ENCODE measurements at places on chromosomes 13 and 19.

DNA sequence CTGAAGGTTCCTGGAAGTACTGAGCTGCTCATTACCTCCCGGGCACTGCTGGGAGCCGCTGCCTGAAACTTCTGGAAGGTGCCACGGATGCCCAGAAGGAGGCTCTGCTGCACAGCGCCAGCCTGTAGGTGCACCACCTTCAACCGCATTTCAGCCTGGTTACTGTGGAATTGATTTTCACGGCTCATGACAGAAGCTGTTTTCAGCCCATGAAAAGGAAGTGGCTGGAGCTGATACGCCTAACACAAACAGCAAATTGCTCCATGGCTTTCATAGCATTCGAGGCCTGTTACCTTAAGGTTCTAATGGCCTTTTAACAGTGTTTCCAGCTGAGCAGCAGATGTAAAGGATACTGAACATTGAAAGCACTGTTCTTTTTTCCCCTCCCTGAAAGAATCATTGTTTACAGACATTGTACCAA is 22.0 kb downstream of the GPC6 start:
- no peak for DNase-seq

GRCh38 chr19:43332058-43332922 is 21.2 kb upstream of the CD177 start:
- no peak for DNase-seq

DNA sequence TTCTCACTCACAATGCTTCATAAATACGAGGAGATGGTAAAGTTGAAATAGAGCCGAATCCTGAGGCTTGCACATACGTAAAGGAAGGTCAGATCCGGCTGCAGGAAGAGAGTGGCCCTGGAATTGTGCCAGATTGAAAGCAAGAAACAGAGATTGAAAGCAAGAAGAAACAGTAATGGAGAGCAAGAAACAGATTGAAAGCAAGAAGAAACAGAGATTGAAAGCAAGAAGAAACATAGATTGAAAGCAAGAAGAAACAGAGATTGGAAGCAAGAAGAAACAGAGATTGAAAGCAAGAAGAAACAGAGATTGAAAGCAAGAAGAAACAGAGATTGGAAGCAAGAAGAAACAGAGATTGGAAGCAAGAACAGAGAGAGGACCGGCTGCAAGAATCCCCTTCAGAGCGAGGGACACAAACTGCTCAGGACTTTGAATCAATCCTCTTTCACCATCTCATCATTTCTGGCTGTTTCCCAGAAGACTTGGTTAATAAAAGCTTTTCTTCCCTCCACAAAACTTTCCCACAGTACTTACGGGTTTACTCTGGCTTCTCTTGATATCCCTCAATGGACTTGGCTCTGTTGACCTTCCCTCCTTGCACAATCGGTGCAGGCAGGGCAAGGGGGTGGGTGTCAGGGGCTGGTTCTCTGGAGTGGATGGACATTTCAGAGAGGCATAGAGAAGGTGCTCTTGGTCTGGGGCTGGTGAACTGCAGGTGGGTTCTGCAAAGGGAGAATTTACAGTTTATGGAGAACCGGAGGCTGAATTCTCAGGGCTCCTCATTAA is 25.5 kb downstream of the OR7A5 start:
- no peak for DNase-seq

DNA sequence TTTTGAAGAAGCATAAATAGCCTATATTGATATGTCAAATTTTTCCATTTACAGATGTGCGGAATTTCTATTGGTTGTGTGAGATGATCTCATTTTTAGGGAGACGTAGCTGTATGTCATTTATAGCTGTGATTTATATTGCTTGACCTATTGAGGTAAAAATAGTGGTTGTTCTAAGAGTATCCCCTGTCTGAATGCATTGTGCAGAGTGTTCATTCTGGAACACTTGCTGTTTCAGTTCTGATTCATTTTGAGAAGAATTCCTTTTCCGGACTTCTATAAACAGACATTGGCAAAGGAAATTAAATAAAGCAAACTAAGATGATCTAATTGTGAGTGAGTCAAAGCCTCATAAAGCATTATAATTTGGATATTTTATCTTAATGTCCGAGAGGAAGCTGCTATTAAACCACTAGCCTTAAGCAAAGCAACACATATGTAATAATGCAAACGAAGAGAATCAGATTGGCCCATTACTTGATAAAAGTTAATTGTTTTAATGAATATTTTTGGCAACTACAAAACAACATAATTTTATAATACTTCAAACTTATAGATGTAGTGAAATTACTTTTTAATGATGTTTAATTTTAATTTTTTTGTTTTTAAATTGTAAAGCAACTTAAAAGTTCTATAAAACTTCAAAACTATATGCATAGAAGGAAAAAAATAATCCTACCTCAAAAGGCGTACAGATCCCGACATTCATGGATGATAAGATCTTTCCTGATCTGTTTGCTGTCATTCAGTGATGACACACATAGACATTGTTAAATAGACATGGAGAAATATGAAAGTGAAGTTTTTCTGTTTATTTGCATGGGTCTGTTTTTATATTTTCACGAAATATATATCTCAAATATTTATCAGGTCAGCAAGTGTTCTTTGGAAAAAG is 942.6 kb upstream of the SLC10A2 start:
- DNase-seq, result no peak

DNA sequence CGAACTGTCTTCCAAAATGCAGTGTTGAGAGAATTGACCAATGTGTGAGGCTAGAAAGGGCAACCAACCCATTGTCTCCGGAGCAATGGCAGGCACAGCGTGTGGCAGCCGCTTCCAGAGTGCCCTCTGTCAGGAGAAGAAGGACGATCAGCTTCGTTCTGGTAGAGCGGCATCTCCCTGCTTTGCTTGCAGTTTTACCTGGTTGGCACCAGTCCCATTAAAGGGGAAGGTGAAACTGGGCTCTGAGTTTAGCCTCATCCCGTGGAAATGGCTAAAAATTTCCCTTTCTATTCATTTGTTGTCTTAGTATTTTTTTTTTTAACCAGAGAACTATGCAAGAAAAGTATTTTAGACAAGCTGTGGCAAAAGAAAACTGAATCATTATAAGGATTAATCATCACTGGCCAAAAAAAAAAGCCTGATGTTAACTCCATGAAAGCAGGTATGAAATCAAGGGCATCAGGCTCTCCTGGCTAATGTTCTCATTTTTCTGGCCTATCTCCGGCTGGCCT is 81.5 kb upstream of the SLC7A1 start:
- DNase-seq, result no peak

GRCh38 chr19:39996218-39996810 is 546 bp upstream of the ZNF546 start:
- DNase-seq, result no peak

- no peak for DNase-seq
Measured at GRCh38 chr13:37995092-37995491, 125.5 kb upstream of the TRPC4 start.

- no peak for DNase-seq
Measured at GRCh38 chr13:48776401-48776800, 122.7 kb downstream of the CYSLTR2 start.

DNA sequence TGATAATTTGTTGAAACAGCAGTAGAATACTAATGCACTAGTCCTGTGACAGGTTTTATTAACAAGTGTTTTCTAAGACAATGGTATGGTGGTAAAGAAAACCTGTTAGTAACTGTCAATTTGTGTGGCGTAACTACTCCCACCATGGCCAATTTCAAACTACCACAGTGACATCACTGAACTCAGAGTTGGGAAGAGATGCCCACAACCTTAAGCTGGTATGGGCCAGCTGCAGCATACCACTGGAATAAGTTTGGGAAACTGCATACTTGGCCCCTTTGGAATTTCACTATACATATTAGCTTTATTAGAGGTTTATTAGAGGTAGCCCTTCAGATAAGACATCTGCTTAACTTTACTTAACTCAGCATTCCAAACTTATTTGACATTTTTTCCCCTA is 419.4 kb downstream of the NDFIP2 start:
- no peak for DNase-seq

DNA sequence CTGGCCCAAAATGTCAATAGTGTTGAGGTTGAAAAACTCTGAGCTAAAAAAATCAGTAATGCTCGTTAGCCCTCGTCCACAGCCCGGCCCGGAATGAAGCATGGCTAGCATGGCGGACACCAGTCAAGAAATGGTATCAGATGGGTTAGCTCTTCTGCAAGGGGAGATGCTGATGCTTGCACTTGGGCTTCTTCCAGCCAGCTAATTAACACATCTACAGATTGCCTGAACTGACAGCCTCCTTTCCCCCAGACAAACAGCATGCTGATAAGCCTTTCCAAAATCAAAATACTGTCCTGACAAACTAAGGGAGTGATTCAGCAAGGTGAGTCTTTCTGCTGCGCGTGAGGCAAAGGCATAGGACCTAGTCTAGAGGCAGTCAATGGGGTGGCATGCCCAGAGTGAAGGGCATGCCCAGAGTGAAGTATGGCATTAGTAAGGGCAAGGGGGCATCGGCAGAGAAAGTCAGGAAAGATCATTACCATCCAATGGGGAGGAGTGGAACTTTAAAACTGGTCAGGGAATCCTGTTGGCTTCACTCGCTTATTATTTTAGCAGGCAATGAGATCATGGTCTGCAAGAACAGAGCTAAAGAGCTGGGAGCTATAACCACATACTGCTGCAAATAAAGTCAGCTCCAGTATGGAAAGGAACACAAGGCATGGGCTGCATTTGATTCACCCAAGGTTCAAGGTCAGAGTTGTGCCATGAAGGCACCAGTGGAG is 30.2 kb upstream of the UBE2L5 start:
- no peak for DNase-seq

- DNase-seq, result no peak
Measured at GRCh38 chr13:77370888-77371287, 44.0 kb upstream of the MYCBP2 start.

DNA sequence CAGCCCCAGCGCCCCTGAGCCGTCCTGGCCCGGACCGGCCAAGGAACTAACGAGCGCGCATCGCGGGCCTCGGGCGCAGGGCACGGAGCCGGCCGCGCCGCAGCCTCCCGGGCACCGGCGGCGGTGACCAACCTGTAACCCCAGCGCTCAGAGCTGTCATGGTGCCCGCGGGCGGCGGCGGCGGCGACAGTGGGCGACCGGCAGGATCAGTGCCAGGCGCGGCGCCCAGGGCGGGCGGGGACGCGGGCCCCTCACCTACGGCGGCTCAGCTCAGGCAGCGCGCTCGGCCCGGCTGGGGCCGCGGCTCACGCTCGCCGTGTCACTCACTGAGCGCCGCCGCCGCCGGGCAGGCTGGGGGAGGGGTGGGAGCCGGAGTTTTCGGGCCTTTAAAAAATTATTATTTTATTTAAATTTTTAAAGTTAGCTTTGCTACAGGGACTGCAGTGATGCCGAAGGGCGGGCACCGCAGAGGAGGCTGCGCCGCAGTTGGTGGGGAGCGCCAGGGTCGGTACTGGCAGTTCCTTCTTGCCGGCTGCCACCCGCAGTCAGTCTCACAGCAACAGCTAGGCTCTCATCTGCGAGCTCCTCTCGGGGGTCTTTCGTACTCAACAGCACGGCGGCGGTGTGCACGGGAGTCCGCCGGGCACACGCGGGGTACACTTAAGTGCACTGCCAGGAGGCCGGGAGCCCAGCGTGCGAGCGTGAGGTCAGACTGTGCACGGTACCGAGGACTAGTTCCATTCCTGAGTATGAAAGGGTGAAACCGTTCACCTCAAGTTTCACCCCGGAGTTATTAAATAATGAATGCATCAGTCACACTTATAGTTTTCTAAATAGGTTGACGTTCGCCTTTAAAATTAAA is at the start of gene NALCN:
NALCN (minus strand) TSS at position 328 of the 862 bp plus-strand sequence. CDS start 17,382 bp downstream, outside the sequence.
- DNase-seq, result no peak

GRCh38 chr13:111265006-111265700 is 55.3 kb upstream of the TEX29 start:
- DNase-seq, result no peak

- DNase-seq, result no peak
Measured at GRCh38 chr13:70534466-70534865, 426.2 kb upstream of the KLHL1 start.

DNA sequence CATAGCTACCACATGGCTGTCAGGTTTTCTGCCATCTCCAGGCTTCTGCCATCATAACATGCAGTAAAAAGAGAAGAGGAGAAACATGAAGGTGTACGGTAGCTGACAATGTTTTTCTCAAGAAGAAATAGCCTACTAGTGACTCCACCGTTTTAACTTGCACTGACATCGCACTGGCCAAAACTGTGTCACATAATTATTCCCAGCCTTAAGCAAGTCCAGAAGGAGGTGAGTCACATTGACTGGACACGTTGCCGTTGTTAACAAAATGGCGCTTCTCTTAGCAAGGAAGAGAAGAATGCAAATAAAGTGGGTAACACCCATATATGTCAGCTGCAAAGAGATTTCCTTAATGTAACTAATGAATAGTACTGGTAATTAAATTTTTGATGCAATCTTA is 810.4 kb upstream of the SLC10A2 start:
- no peak for DNase-seq

- DNase-seq, result no peak
Measured at GRCh38 chr13:38866649-38867048, 124.0 kb downstream of the STOML3 start.

DNA sequence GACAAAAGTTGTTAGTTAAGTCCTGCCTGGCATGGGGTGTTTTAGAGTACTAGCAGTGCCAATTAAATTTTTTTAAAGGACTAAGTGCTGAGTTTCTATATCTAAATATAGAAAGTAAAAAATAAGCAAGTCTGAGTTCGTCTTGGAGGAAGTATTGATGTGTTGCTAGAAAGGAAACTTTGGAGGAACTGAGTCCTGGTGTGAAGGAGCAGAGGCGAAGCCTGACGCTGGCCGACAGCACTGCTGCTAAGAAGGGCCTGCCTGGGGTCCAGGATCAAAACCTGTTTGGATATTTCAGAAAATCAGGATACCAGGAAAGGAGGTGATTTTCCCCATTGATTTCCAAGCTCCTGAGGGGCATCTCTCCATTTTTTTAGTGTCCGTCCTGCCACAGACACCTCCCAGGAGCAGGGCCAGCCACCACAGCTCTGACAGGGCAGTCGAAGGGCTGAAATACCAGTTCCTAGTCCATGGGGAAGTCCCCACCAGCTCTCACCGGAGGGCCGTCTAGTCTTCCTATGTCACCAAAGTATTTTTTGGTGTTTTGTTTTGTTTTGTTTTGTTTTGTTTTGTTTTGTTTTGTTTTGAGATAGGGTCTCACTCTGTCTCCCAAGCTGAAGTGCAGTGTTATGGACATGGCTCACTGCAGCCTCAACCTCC is 38.2 kb upstream of the NPAS1 start:
- DNase-seq, result no peak

DNA sequence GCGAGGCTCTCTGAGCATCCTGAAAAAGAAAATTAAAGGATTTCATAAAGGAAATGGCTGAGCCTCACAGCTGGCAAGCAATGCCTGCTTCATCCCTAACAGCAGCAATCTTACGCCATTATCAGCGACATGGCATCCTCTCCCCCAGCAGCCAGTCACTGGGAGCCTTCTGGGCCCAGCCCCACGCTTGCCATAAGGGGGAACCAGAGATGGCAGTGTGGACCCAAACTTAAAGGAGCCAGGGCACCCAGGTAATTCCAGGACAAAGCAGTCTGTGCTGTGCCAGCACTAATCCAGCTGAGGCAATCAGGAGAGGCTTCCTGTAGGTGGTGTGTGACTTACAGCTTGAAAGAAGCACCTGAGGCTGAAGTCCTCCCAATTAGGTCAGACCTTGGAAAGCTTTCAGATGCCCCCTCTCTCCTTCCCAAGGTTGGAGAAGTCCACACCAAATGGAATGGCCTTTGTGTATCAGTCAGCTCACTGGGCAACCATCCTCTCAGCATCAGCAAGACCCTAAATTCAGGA is 10.3 kb downstream of the VSTM2B start:
- no peak for DNase-seq

GRCh38 chr19:7932276-7932929 is 6.5 kb upstream of the CTXN1 start:
- no peak for DNase-seq

All from HS-27A (cell line).